Osteoblast (primary cell): ENCODE measurements at places on chromosomes 3 and 15. TPM values are rescaled to one million over a fixed set of nuclear protein-coding genes. Genes with fewer than 3 reads are reported as not detected.

DNA sequence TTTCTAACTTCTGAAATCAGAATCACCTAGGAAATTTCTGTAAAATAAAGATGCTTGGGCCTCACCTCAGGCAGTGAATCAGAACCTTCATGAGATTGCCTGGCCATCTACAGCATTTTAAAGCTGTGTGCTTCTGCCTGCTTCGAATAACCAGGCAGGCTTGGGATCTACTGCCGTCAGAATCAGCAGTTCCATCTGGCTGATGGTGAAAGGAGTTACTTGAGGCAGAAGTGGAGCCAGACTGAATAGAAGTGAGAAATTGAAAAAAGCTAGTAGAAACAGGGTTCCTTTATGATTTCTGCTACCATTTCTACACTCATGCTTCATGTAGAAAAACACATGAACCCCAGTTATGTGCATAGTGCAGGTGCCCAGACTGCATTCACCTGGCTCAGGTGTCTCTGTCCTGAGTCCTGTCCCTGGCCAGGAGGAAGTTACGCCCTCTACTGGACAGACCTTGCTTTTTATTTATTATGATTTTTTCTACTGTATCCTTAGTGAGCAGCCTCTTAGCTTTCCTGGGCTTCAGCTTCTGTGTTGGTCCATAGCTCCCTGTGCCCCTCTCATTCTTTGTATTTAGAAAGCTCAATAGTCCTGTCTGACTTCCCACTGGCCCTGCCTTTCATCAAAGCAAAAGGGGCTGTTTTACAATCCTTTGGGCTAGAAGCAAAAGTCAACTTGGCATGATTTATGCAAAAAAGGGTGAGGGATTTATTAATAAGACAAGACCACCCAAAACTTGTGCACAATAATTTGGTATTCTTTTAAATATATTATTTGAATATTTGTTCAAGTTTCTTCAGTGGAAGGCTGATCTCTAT, 200.8 kb upstream of the GOLGA6L4 start:
- DNase-seq, result no peak
- no peak overlapping the region for H3K27ac ChIP-seq
- H3K27me3 ChIP-seq, result no peaks in the 10 kb centered on the region

GRCh38 chr3:45688194-45688881, 858 bp upstream of the SACM1L start:
- no peak overlapping the region for H3K27ac ChIP-seq
- peaks cover 11% of the 10 kb centered on the region for H3K36me3 ChIP-seq
- no peaks in the 10 kb centered on the region for H3K27me3 ChIP-seq
- H3K4me1 ChIP-seq, result peaks cover 28% of the 10 kb centered on the region
- peak overlapping the region; percentile 88 for H3K4me3 ChIP-seq
- no peak for DNase-seq

DNA sequence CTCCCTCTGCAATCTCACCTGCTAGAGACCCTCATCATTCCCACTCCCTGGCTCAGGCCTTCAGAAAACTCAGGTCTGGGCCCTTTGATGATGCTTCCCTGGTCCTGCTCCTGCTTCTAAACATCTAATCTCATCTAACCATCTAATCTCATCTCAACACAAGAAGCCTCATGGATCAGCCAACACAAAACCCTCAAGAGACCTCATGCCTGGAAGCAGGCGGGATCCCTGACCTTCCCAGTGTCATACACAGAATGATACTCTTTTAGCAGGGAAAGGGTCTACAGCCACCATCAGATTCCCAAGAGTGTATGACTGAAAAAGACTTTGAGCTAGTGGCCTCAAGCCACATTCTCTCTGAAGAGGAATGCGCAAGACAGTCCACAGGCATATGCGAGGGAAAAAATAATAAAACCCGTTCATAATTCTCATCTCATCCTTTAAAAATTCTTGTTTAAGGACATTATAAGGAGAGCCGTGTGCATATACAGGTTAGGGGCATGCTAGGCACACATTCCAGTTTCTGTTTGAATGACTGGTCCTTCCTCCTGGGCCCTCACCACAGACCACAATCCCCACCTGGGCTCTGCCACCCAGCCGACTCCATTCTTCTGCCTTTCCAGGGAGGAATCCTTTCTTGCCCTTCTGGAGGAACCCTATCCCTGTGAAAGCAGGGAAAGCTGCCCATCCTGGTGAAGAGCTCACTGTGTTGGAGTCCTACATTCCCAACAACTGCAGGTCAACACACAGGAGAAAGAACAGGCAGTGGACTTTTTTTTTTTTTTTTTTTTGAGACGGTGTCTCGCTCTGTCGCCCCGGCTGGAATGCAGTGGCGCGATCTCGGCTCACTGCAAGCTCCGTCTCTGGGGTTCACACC, 2.2 kb downstream of the ZXDC start:
- H3K27me3 ChIP-seq, result no peaks in the 10 kb centered on the region
- H3K36me3 ChIP-seq, result peaks cover 30% of the 10 kb centered on the region
- peaks cover 28% of the 10 kb centered on the region for H3K4me1 ChIP-seq
- no peak overlapping the region for H3K27ac ChIP-seq
- peak; percentile 84 for DNase-seq
- peak overlapping the region; percentile 31 for H3K4me3 ChIP-seq

DNA sequence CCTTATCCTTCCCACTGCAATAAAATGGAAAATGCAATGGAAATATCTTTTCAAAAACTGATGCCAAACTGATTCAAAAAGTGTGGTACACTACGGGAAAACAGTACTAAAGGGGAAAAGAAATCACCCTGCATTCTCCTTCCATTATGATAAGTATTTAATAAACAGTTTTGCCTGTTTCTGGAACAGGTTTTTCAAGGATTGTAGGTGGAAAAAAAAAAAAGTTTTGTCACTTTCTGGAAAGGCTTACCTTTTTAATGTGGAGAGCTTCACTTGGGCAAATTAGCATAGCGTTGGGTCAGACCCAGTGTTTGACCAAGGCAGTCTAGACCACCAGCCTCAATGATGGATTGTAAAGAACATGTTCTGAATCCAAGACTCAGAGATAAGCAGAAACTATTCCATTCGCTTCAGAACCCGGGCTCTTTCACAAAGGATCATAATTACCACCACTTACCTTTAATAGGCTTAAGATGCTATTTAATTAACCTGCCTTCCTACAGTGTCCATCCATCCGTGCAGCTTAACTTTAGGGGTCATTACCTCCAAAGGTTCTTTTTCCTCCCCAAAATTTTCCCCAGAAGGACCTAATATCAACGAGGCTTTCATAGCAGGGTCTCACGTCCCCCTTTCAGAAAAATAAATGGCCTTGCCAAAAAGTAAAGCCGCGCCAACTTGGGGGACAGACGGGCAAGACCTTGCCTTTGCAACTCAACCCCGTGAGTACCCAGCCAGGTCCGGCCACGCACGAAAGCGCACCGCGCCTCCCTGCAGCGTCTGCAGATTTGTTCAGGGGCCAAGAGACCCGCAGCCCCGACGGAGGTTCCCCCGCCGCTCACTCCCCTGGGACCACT, 1.0 kb downstream of the DCBLD2 start:
- H3K27me3 ChIP-seq, result no peaks in the 10 kb centered on the region
- H3K4me1 ChIP-seq, result peaks cover 22% of the 10 kb centered on the region
- H3K4me3 ChIP-seq, result peak overlapping the region; percentile 94

DNA sequence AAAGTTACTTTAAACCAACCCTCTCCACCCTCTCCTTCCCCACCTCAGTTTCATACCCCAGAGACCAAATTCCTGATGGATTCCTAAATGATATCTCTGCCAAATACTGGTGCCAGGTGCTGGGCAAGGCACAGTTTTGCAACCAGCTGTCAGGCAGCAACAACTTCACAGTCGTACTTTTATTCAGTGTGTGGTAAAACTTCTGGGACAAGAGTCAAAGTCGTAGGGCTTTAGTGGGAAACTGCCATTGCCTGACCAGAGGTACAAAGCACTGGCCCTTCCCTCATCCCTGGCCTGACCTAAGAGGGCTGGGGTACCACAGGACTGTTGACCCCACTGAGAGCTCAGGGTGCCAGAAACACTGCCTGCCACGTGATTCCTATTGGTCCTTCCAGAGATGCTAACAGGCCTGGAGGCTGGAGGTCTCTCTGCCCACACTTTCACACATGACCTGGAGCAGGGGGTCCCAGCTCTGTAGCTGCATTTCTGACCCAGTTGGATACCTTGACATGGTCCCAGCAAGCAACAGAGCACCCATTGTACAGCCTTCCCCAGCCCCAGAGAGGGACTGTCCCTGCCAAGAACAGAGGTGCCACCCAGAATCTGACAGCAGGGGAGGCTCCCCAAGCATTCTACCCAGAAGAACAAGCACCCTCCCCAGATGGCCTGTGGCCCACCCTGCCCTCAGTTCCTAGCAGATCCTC, 59.9 kb downstream of the LIPC start:
- H3K27me3 ChIP-seq, result peaks cover 3% of the 10 kb centered on the region
- no peak overlapping the region for H3K4me3 ChIP-seq
- H3K36me3 ChIP-seq, result no peaks in the 10 kb centered on the region
- H3K4me1 ChIP-seq, result no peaks in the 10 kb centered on the region

DNA sequence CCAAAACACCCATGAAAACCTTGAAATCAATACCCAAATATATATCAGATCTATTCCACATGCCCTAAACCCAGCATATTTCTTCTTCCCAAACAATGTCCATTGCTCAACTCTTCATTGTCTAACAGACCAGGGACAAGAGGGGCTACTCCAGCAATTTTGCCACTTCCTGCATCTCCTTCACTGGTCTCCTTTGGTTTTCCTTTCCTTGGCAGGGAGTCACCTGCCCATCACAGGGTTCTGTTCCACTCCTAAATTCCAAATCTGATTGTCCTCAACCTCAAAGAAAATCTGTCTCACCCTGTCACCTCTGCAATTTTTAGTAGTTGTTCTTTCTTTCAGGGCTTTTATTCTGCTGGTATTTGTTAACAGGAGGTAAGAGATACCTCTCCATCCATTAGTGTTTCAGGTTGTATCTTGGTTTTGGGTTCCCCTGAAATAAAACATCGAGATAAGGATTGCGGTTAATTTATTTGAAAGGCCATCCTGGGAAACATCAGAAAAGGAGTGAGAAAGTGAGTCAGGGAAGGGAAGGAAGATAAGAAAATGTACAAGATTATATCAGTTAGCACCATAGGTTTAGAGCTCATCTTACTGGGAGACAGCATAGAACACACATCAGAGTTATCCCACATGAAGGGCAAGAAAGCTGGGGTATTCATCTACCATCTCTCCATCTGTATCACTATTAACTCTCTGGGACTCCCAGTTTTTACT, 13.6 kb downstream of the ZBED2 start:
- H3K27me3 ChIP-seq, result no peaks in the 10 kb centered on the region
- no peaks in the 10 kb centered on the region for H3K36me3 ChIP-seq
- H3K27ac ChIP-seq, result peak overlapping the region; percentile 82
- H3K4me1 ChIP-seq, result peaks cover 31% of the 10 kb centered on the region

GRCh38 chr15:57694279-57694678, 12.2 kb upstream of the POLR2M start:
- no peaks in the 10 kb centered on the region for H3K27me3 ChIP-seq
- peak; percentile 35 for DNase-seq
- H3K27ac ChIP-seq, result no peak overlapping the region
- peaks cover 24% of the 10 kb centered on the region for H3K4me1 ChIP-seq

DNA sequence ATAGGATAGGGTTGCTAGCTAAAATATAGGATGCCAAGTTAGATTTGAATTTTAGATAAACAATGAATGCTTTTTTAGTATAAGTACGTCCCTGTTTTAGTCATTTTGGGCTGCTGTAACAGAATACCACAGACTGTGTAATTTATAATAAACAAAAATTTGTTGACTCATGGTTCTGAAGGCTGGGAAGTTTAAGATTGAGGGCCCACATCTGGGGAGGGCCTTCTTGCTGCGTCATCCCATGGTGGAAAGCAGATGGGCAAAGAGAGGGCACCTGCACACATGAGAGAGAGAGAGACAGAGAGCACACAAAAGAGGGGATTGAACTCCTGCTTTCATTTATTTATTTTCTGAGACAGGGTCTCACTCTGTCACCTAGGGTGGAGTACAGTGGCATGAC, 246.5 kb downstream of the EPHB1 start:
- no peak for DNase-seq
- no peaks in the 10 kb centered on the region for H3K36me3 ChIP-seq
- no peak overlapping the region for H3K27ac ChIP-seq
- H3K27me3 ChIP-seq, result no peaks in the 10 kb centered on the region
- no peak overlapping the region for H3K4me3 ChIP-seq
- H3K4me1 ChIP-seq, result no peaks in the 10 kb centered on the region

DNA sequence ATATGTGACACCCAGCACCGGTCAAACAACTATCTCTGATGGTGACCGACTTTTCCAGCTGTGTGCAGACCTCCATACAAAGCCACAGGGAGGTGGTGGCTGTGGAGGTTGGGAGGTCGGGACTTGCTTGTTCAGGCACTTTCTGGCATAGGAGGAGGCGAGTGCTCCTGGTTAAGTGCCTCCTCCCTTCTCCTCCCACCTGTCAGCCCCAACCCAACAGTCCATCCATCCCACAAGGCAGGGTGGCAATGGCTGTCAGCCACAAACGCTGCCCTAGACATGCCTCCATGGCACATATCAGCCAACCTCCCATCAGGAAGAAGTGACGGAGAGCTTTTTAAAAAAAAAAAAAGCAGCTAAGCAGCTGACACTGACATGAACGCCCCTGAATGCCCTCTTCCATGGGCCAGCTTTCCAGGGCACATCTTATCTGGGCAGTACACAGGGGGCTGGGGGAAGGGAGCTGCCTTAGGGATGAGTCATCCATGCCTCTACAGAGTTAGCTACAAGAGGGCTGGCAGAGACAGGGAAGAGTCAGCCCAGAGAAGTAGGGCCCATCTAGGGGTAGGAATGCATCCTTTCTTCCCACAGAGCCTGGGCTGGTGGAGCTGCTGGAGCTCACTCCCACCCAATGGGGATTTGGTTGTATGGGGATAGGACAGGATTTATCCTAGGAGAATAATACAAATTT, 41.2 kb downstream of the CCDC12 start:
- peak overlapping the region; percentile 8 for H3K4me3 ChIP-seq
- H3K36me3 ChIP-seq, result peaks cover 21% of the 10 kb centered on the region
- H3K27ac ChIP-seq, result peak overlapping the region; percentile 93
- peaks cover 56% of the 10 kb centered on the region for H3K4me1 ChIP-seq
- no peaks in the 10 kb centered on the region for H3K27me3 ChIP-seq

TF gene
- total RNA-seq, result 0.36 and 0.88 TPM in 2 replicates

CTNNB1 gene
- total RNA-seq, result 1,105 and 1,165 TPM in 2 replicates

GRCh38 chr3:31252216-31253185, 280.2 kb upstream of the STT3B start:
- no peaks in the 10 kb centered on the region for H3K36me3 ChIP-seq
- no peak overlapping the region for H3K4me3 ChIP-seq
- H3K4me1 ChIP-seq, result peaks cover 3% of the 10 kb centered on the region
- no peaks in the 10 kb centered on the region for H3K27me3 ChIP-seq

XCR1 gene
- not detected in 2 replicates for total RNA-seq

CCRL2 gene
- total RNA-seq, result 0.72 and 0.88 TPM in 2 replicates
